ENCODE measurements at places on chromosomes 1 and 21. TPM values are rescaled to one million over a fixed set of nuclear protein-coding genes. Genes with fewer than 3 reads are reported as not detected.

F5 gene
- not detected for total RNA-seq

DNA sequence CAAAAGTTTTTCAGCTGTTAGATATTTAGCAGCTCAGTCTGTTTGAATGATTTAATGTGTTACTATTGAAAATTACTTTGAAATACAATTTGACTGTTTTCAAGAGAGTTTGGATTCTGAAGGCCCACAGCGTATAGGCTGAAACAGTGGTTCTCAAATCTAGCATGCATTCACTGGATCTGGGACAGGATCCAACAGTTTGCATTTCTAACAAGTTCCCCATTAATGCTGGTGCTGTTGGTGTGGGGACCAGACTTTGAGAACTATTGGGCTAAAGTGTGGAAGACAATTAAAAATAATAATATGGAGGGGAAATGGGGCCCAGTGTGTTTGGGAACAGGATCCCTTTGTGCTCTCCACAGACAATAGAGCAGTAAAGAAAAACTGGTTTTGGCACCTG, 31.9 kb downstream of the ITSN1 start:
- DNase-seq: no peak

ERMAP gene
- total RNA-seq: 21.7 TPM

DNA sequence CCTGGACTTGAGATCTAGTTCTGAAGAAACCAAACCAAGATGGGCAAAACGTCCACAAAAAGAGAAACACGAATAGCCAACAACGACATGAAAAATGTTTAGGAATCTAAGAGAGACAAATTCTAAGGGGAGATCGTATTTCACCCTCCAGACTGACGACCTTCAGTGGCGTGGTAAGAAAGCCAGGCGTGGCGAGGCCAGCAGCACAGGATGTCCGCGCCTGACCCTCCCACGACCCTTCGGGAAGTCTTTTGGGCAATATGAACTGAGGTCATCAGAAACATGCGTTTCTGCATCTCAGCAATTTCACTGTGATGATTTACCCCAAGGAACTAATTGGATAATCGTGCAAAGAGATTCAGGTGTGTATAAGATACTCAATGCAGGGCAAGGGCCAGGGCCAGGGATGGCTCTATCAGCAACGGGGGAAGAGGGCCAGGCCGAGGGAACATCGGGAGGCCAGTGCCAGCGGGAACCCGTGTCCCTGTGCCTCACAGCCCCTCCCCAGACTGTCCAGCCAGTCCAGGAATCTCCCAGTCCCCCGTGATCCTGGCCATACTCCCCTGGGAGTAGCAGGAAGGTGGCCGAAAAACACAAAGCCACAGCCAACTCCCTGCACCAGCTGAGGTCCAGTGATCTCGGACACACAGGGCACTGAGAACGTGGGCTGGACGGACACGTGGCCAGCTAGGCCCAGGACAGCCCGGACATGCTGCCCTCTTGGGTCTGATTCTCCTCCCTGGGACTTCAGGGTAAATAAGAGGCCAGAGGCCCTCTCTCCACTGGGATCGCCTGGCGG, 53.6 kb upstream of the ADARB1 start:
- peak; percentile 67 for DNase-seq

GRCh38 chr1:243917177-243917862, 67.3 kb upstream of the AKT3 start:
- peak; percentile 95 for DNase-seq

DNA sequence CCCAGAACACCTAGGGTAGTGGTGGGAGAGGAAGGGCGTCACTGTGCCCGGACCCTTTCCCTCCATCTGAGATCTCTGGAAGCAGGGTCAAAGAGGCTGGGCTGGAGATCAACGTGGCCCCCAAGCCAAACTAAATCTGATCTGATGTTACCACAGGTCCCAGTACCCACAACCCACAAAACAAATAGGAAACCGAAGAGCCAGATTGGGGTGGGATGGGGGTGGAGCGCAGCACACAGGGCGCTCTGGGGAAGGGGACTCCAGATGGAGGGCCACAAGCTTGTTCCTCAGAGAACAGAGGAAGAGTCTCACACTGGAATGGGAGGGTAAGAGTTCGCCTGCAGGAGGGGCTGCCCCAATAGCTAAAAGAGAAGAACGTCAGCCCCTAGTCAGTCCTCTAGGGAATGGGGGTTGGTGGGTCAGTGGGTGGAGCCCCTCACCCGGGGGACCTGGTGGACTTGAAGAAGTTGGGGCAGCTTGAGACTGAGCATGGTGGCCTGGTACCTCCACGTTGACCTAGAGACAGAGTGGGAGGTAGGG, 1.5 kb downstream of the PAQR6 start:
- DNase-seq: no peak

GRCh38 chr1:232709386-232709785, 79.5 kb upstream of the SIPA1L2 start:
- no peak for DNase-seq

DNA sequence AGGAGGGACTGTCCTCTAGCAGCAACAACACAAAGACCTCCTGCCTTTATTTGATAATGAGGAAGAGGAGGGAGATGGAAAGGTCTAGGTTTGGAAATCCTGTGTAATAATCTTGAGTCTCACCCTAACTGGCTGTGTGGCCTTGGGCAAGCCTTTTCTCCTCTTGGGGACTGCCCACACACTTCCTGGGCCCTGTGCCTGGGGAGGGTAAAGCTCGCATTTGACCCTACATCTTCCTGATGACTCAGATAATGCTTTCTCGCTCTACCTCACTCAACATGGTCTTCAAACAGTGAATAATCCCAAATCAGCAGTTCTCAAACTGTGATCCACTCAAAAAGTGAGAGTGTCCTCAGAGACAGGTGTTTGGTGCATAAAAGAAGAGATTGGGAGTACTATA, 81.2 kb downstream of the VWA5B1 start:
- peak; percentile 5 for DNase-seq

DHCR24 gene
- total RNA-seq: 151 TPM

TAL1 gene
- total RNA-seq: not detected

- DNase-seq: no peak
Measured at GRCh38 chr21:45506836-45507522, 35.3 kb downstream of the SLC19A1 start.

LSS gene
- total RNA-seq: 145 TPM

PRRX1 gene
- 307 TPM for total RNA-seq

DNA sequence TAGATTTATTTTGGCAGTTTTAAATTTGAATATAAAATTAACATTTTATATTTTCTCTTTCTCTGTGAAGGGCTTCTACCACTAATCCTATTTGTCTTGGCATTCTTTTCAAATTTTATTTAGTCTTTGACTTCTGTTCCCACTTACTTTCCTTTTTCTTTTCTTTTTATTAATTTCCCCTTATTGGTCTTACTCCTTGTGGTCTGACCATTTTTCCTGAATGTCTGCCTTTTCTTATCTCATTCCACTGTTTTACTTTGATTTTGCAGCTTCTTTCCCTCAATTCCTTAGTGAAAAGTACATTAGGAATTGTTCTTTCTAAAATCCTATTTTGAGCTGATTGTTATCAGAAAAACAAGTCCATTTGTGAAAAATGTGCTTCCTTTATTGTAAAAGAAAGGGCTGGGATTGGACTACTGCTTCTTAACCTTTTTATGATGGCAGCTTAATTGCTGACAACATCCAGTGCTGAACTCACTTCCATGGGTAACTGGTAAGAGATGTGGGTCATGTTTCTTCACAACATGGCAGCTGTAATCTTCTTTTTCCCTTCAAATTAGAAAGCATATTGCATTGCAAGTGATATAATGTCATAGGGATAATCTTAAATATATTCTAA, 284.6 kb downstream of the DNM3 start:
- no peak for DNase-seq

DNA sequence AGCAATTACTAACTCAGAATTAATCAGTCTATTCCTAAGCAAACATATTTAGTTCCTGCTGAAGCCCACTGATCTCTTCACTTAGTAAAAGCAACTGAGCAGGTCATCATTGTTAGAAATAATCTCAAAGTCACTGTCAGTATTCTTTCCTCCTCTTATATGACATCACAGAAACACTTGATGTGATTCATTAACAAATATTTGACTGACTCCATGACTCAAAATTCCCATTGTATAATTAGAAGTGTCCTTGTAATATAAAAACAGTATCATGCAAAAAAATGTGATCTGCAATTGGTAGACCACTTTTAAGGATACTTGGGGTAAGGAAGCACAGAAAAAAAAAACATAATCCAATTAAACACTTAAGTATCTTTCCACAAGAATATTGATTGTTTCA, 194.4 kb downstream of the DPYD start:
- DNase-seq: no peak

HES2 gene
- total RNA-seq: not detected

DNA sequence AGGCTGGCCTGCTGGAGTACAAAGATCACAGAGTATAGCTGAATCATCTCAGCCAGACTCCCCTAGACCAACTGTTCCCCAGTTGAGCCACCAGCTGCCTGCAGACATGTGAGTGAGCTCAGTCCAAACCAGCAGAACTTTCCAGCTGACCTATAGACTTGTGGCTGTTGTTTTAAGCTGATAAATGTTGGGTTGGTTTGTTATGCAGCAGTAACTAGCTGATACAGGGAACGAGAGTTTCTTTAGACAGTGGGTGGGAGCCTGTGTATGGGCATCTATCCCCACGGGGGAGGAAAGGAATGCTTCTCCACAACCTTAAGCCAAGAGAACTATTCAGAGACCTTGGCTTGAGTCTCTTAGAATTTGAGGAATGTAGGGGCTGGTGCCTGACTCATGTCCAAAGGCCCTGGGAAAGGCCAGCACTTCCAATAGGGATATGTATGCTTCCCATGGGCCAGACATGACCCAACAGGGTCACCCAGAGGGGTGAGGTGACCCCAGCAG, 30.1 kb downstream of the SLC1A7 start:
- DNase-seq: peak; percentile 95

GBP7 gene
- not detected for total RNA-seq

- DNase-seq: no peak
Measured at GRCh38 chr1:234845097-234845660, 235.2 kb upstream of the IRF2BP2 start.

DNA sequence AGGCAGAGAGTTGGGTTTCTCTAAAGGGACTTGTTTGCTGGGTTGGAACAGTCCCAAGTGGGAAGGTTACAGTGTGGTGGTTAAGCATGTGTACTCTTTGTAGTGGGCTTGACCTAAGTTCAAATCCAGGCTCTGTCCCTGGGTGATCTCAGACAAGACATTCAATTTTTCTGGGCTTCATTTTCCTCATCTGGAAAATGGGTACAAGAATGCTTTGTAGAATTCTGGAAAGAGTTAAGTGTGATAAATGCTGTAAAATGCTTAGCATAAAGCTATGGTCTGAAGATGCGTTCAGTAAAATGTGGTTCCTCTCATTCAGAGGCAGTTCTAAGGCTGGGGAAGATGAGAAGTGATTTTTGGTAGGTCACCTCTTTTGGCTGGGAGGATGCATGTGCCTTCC, 805 bp downstream of the GRHL3 start:
- DNase-seq: no peak

MAB21L3 gene
- 0.36 TPM for total RNA-seq

GRCh38 chr1:230940848-230941247, 37.8 kb downstream of the TTC13 start:
- DNase-seq: no peak

NBPF6 gene
- 0.36 TPM for total RNA-seq
